DMS79 treated with DMSO at 0.1 percent for 48 hours (cell line): ENCODE measurements at places on chromosomes 16 and 17.
A peak's percentile ranks its signal among the peaks of the same experiment; 100 is the strongest.

DNA sequence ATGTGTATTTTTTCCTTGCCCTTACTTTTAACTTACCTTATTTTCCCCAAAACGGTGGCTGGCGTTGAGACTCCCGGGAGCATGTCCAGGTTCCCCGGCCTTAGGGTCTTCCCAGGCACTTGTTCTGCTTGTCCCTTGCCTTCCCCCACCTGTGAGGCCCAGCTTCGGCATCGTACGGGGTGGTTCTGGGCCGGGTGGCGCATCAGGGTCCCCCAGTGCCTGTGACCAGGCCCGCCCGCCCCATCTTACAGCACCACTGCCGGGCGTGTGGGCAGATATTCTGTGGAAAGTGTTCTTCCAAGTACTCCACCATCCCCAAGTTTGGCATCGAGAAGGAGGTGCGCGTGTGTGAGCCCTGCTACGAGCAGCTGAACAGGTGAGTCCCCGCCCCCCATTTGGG, 7.4 kb downstream of the HGS start:
- no peak for DNase-seq

GRCh38 chr17:50549256-50549941, 2.4 kb downstream of the SPATA20 start:
- DNase-seq, result no peak

DNA sequence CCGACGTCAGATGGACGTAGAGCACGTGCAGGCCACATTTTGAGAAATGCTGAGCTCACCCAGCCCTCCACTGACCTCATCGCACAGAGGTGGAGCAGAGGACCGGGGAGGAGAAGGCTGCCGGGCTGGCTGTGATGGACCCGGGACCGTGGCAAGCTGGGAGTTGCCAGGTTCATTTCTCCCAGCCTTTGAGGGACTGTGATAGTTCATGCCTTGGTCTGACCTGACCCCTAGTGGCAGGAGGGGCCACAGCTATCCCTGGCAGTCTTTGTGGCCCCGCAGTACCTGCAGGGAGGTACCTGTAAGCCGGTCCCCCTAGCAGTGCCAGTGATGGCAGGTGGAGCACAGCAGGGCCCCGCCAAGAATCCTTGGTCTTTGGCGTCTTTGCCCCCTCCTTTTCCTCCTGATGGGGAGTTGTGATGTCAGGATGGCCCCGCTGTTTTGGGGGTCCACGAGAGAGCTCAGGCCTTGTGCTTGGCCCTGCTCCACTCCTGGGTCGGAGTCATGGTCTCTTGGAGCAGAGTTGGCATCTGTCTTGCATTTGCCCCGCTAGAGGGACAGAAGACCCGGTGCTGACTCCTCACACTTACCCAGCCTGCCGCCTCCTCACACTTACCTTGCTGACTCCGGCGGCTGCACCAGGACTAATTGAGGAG, 50.4 kb downstream of the OR1D5 start:
- peak; percentile 51 for DNase-seq

- DNase-seq, result no peak
These were observed 16.8 kb downstream of the AMFR start for GRCh38 chr16:56408379-56409098.

GRCh38 chr17:70276906-70277305, 107.6 kb downstream of the KCNJ2 start:
- DNase-seq, result no peak

DNA sequence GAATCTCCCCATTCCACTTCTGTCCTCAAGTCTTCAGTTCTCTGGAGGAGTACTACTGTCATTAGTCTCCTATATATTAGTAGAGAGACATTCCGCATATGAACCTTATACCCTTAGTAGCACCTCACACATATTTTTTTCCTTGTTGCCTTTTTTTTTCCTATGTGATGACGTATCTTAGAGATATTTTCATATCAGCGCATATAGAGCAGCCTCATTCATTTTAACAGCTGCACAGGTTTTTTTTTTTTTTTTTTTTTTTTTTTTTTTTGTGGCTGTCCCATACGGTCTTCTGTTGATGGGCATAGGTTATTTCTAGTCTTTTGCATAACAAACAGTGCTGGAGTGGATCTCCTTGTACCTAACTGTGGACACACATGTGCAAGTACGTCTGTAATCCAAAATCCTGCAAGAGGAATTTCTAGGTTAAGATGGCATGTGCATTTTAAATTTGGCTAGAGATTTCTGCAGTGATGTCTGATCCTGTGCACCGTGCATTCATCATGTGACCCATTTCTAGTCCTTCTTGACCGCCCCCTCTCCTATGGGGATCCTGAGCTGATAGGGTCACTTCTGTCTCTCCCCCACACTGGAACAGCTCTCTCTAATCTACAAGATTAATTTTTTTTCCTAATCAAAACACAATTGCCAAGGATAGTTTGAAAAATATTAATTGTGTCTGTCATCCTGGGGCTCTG, 64.8 kb downstream of the PRKCB start:
- DNase-seq, result no peak

GRCh38 chr16:4918781-4919251, 18.1 kb downstream of the PPL start:
- DNase-seq, result peak; percentile 81

- peak; percentile 47 for DNase-seq
These were observed 11.2 kb upstream of the CEP20 start for GRCh38 chr16:15899538-15900100.

GRCh38 chr17:74391771-74392170, 24.5 kb downstream of the GPR142 start:
- no peak for DNase-seq

DNA sequence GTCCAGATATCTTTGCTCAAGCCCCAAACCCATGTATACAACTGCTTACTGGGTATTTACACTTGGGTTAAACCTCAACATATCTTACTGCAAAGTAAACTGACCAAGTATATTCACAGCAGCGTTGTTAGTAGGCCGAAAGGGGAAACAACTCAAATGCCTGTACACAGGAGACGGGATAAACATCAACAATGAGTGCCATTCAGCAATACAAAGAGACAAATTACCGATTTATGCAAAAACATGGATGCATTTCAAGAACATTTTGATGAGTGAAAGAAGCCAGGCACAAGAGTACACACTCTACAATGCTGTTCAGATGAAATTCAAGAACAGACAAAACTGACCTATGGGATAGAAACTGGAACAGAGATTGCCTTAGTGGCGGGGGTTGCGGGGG, 136.3 kb upstream of the CACNG3 start:
- DNase-seq, result no peak

- no peak for DNase-seq
These were observed 298.1 kb upstream of the N4BP1 start for GRCh38 chr16:48907906-48908634.

GRCh38 chr16:78092758-78093157, 6.7 kb upstream of the WWOX start:
- DNase-seq, result no peak

GRCh38 chr17:71870546-71870862, 250.3 kb upstream of the SOX9 start:
- DNase-seq, result no peak

- no peak for DNase-seq
These were observed 49.0 kb downstream of the CHD9 start for GRCh38 chr16:53103811-53104210.

GRCh38 chr17:49696233-49696761, 11.5 kb downstream of the SLC35B1 start:
- no peak for DNase-seq

DNA sequence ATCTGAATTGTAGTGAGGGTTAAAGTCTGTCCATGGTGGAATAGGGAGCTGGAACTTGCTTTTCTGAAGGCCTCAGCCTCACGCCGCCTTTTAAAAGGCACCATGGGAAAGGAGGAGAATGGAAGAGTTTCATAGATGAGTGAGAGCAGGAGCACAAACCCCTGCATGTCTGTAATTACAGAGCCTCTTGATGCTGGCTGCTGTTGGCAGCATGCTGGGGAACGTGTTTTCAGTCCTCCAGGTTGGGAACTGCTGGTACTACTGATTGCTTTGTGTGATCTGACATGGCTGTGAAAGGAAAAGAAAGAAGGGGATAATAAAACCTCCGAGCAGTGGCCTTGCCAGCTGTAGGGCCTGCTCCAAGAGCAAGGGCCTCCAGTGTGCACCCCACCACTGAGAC, 16.8 kb upstream of the DYNLL2 start:
- DNase-seq, result no peak

DNA sequence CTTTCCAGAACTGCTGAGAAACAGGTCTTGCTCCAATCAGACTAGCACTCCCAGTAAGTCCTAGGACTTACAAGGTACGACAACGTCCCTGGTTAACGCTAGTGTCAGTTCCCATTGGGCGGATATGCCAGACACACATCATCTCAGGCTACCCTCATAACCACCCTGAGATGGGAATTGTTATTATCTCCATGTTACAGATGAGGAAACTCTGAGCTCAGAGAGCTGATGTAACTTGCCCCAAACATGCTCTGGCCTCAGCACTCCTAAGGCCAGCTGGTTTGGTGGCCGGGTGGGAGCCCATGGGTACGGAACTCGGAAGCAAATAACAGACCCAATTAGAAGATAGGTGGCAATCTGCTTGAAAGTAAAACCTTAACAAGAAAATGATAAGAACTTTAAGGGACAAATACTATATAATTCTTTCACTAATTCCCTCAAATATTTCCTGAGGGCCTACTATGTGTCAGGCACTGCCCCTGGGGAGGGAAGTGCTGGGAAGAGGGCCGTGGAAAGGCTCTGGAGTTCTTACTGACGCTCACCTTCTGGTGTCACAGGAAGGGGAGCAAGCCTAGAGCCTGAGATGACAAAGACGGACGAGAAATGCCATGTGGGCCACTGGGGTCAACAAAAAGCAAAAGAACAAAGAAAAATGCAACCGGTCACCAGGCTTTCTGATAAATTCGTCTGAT, 6.9 kb downstream of the CREBBP start:
- no peak for DNase-seq

GRCh38 chr16:50615891-50616290, 65.2 kb downstream of the SNX20 start:
- no peak for DNase-seq

DNA sequence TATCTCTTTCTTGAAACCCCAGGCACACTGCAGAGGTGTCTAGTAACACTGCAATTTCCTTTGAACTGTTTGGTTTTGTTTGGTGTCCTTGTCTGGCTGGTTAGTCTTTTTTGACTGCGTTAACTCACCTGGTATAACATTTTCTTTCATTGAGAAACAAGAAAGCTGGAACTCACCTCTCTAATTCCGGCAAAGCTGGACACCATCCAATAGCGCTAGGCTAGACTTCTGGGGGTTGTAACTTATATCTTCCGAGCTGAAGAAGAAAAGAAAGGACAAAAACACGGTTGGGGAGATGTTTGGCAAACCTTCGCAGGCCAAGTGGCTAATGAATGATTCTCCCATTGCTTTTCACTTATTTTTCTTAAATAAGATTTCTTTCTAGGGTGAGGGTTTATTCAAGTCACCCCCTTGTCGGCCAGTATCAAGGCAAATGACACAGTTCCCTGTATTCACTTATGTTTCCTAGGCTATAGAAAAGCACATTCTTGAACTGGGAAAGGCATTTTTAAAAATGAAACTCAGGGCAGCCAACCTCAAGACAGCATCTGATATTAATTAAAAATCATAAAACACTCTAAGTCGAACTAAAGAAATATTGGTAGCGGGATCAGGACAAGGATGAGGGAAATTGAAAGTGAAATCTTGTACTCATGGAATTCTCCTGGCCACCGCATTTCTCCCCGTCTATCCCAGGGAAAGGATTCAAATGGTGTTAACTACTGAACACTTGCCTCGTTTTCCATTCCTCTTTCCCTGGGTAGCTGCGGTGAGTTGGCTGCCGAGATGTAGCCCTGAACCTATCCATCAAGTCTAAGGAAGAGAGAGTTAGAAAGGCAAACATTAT, 95.9 kb upstream of the ZFHX3 start:
- DNase-seq, result no peak

DNA sequence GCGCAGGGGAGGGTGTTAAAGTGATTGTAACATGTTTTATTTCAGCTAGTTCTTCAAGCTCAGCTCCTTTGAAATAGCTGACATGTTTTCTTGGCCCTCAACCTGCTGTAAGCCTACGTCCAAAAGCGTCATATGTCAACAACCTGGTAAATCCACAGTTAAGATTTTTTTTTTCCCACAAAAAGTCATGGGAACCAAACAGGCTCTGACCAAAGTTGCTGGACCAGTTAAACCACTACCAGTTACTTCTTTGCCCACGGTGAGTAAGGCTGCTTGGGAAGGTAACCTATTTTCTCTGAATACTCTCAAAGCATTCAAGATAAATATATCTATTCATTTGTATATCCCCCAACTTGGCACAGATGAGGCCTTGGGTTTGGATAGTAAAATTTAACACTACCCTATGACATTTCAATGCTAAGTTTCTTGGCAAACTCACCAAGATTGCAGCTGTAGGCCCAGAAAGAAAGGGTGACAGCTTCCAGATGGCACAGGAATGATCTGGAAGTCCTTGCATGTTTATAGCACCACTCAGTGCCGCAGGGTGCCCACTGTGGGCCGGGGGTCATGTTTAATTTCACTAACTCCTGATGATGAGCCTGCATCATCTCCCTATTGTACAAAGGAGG, 166.2 kb downstream of the XYLT1 start:
- DNase-seq, result peak; percentile 35

DNA sequence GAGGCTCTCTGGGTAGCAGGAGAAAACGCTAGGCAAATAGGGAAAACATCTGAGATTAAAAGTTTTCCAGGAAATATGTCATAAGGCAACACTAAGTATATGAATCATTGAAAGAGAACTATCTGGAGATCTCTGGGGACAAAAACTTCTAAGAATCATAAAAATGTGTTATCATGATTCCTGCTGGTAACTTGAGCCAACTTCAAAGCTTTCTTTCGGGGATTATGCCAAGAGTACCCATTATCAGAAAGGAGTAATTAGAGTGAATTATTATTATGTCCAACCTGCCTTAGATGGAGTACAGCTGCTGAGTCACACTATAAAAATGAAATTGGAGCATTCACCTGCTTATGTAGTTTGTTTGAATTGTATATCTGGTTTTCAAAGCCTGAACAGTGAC, 488.5 kb upstream of the SOX9 start:
- DNase-seq, result no peak

DNA sequence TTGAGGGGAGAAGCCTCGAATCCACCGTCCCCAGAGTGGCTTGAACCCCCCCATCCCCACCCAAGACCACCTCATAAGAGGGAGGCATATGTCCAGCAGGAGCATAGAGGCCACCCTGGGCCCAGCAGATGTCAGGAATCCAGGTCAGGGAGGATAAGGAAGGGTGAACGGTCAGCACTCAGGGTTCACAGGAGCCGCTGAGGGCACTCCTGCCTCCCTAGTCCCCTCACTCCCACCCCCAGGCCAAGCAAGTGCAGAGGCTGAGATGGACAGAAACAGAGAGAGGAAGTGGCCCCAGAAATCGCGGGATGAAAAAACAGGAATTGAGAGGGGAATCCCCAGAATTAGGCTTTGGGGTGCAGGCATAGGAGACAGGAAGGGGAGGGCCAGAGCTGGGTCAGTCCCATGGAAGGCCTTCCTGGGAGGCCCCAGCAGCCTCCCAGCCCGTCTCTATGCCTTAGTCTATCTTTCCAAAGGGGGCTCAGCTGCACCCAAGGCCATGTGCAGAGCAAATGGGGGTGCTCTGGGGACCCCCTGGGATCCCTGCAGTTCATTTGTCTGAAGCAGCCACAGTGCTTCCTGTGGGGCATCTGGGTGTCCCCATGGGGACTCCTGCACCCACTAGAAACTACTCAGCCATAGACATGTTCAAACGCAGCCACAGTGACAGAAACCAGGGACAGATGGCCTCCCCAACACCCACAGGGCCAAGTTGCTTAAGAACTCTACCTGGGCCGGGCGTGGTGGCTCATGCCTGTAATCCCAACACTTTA, 1.7 kb downstream of the CMTM3 start:
- no peak for DNase-seq
